ENCODE measurements at places on chromosomes 11 and 22. TPM values are rescaled to one million over a fixed set of nuclear protein-coding genes. Genes with fewer than 3 reads are reported as not detected.

Gene ZW10
- 26.8 TPM for polyA plus RNA-seq

Gene JHY
- polyA plus RNA-seq, result 12.9 TPM

Gene OR10A6
- polyA plus RNA-seq, result 0.08 TPM

Gene PHOX2A
- not detected for polyA plus RNA-seq

Gene OR51E2
- polyA plus RNA-seq, result 1.2 TPM

- no peak for DNase-seq
Measured at GRCh38 chr11:70079691-70080090, 1.6 kb downstream of the ANO1 start.

- DNase-seq, result no peak
Measured at GRCh38 chr11:10758957-10759356, 7.9 kb downstream of the CTR9 start.

DNA sequence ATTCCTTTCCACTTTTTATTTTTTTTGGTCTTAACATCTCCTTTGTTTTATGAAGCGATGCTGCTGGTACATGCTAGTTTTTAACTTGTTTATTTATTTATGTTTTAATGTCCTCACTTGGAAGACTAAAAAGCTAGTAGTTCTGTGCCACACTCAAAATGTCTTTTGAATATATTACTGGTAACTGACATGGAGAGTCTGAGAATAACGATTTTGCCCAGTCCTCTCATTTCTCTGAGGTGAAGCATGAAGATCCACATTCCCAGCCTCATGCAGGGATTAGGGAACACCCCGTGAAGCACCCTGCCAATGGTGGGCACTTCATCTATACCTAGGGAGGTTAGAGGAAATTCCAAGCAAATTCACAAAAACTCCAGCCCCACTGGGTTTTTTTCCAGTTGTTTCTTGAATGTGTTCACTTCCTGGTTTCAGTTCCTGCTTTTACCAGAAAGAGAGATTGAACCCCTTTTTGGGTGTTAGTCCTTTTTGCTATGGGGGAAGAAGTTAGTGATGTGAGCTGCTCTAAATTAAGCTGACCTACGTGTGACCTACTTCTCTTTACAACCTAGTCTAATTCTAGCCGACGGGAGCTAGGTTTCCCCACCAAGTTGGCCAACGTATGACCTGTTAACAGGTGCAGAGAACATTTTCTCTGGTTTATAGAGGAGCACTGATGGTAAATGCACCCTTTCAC lies 106.1 kb downstream of the SLC1A2 start:
- no peak for DNase-seq

- DNase-seq, result no peak
Measured at GRCh38 chr22:23175817-23176644, 4.3 kb upstream of the BCR start.

DNA sequence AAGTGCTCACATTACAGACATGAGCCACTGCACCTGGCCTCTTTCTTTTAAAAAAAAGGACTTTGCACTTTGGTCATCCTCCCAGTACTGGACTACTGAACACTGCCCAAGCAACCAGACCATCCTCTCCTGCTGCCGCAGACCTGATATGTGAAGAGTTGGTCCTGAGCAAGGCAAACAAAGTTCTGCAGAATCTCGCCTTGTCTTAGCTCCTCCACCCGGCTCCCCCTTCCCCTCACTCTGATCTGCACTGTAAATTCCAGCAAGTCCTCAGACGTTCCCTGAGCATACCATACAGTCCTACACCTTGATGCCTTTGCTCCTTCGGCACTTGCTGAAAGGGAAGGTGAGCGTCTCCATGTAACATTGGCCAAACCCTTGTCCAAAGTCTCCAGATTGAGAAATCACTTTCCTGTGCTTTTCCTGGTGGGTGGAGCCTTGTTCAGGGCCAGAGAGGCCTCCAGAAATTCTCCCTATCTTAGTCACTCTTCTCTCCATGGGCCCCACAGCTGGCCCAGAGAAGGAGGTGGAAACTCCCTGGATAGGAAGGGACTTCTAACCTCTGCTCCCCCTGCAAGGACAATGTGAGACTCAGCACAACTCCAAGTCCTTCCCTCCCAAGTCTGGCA lies 47.0 kb upstream of the TIMP3 start:
- DNase-seq, result no peak
